ENCODE measurements at places on chromosomes 12 and 14.

DNA sequence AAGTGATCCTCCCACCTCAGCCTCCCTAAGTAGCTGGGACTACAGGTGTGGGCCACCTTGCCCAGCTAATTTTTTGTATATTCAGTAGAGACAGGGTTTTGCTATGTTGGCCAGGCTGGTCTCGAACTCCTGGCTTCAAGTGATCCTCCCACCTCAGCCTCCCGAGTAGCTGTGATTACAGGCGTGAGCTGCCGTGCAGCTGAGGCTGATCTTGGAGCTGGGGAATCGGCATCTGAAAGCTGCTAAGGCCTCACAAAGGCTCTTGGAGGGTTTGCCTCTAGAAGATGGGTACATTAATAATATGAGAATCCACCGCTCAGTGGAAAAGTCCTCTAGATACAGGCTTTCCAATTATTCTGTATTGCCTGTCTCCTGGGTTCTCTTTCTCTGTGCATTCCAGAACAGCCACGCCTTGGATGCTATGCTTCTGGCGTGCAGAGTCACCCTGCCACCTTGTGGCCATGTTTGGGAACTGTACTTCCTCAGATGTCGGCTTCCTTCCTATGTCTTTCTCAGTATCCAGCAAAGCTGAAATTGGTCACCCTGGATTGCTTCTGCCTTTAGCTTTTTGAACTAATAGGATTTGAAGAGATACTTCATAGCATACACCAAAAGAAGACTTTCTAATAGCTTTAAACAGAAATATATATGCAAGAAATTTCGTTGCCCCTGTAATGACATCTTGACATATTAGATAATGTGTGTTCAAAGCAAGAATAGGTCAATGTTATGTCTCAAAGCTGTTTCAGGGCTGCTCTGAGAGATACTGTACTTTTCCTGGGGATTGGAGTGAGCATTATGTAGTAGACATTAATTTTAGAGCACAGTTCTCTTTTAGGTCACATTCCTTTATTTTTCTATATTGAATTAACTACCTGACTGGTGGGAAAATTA, 75.4 kb downstream of the SNAPC1 start:
- DNase-seq = peak; percentile 82

DNA sequence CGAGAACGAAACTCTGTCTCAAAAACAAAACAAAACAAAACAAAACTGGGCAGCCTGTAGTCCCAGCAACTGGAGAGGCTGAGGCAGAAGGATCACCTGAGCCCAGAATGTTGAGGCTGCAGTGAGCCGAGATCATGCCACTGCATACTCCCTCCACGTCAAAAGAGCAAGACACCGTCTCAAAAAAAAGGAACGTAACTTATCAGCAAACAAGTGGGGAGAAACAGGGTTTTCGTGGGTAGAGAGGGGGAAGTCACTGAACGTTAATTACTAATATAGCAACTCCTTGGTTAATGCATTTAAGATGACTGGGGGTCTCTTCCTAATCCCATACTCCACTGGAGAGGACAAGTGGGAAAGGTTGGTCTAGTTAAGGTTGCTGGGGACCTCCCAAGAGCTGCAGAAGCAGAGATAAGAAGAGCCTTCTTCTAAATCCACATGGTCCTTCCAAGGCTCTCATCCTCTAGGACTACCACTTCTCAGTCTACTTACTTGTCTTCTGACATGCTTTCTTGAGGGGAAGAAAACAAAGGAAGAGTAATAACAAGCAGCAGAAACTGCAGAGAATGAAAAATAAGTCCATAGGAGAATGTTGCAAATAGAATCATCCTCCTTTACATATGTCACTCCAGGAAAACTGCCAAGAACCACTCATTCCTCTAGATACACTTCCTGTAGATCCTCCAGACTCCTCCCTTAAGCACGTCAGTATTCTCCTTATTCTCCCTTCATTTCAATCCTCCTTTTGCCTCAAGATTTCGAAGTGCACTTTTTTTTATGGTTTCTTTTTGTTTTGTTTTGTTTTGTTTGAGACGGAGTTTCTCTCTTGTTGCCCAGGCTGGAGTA, 5.8 kb downstream of the NUMB start:
- DNase-seq = no peak

- DNase-seq = no peak
Observed at GRCh38 chr14:93950948-93951634, 23.9 kb downstream of the FAM181A start.

DNA sequence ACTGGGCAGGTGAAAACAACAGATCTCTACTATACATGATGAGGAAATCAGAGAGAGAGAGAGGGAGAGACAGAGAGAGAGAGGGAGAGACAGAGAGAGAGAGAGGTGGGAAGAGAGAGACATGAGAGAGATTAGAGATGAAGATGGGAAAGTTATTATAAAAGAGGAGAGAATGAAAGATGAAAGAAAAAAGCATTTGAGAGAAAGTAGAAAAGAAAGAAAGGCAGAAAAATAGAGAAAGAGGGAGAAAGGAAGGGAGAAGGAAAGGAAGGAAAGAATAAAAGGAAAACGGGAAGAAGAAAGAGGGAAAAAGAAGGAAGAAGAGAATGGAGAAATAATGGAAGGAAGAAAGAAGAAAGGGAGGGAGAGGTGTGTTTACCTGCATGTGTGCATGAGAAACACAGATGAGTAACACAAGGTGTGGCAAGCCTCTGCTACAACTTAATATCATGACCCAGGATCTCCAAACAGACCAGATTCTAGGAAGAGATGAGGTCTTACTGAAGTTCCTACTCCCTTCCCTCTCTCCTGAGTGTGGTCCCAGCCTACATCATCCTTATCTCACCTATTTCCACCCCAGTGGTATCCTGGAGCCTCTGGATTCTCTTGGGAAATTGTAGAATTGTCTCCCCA, 176.3 kb downstream of the C12orf75 start:
- no peak for DNase-seq

GRCh38 chr12:107736914-107737313, 24.0 kb downstream of the PRDM4 start:
- no peak for DNase-seq

GRCh38 chr12:30026621-30027234, 243.0 kb upstream of the TMTC1 start:
- no peak for DNase-seq

DNA sequence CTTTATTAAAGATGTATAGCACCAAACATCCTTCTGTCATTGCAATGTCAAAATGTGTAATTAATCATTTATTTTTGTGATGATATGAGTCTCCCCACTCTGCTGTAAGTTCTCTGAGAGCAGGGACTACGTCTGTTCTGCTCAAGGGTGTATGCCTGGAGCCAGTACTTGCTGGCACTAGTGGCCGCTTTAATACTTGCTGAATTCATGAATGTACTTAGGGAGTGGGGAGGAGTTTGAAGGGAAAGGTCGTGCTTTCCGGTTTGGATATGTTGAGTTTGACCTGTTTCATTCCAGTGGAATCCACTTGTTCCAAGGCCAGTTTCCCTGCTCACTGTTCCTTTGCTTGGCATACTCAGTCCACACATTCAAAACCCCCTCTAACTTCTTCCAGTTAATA, 1.9 kb upstream of the DCAF5 start:
- DNase-seq = no peak

DNA sequence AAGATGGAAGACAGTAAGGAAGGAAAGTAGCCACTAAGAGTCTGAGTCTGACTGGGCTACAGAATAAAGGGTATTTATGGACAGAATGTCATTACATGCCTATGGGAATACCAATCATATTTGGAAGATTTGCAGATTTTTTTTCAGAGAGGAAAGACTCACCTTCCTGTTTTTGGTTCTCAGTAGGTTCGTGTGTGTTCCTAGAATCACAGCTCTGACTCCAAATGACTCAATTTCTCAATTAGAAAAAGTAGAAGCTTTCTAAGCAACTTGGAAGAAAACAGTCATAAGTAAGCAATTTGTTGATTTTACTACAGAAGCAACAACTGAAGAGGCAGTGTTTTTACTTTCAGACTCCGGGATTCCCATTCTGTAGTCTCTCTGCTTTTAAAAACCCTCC, 15.4 kb upstream of the PAPLN start:
- no peak for DNase-seq

- peak; percentile 74 for DNase-seq
Observed at GRCh38 chr12:4215229-4216186, 58.1 kb upstream of the CCND2 start.

DNA sequence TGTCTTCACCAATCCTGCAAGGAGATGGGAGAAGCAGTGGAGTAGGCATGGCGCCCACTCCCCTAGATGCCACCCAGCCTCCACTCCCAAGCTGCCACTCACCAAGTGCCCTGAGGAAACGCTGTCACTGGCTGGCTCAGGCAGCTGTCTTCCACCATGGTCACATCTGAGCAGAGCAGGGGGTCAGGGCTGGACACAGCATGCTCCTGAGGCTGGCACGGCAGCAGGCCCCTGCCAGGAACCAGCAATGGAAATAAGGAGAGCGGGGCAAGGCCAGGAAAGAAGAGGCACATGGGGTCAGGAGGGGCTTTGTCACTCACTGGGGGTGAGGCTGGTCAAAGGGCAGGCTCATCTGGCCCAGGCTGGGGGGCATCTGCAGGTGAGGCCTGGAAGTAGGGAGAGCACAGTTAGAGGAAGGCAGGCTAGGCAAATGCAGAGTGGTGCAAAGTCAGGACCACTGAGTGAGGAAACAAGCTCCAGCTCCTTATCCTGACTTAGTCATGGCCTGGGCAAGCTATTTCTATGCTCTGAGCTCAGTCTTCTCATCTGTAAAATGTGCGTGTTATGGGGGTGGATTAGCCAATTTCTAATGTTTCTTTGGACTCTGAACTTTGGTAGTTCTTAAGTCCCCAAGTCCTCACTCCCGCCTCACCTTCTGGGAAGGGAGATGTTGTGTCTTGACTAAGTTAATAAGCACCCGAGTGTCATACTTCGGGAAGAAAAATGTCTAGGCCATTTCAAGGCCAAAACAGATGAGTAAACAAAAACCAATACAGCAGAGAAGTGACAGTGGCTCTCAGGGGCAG, 8.0 kb downstream of the NAB2 start:
- DNase-seq = no peak

GRCh38 chr14:89378119-89378518, 38.9 kb downstream of the FOXN3 start:
- DNase-seq = no peak

GRCh38 chr14:106489112-106489881, 962.9 kb downstream of the TMEM121 start:
- no peak for DNase-seq

- peak; percentile 34 for DNase-seq
Observed at GRCh38 chr14:80387563-80387981, 176.3 kb upstream of the DIO2 start.

DNA sequence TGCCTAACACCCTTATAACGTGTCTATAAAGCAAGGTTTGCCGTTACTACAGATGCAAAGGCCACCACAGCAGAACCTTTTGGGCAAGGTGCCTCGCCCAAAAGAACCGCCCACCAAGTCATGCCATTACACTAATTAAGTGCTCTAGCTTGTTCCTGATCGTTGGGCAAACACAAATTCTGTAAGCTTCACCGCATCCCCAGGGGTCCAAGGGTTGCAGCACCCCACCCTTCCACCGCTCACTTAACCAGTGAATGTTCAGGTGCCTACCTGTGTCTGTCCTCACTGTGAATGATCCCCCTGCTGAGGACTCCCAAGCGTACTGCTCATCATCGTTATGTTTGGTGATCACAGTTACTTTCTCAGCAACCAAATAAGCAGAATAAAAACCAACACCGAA, 1.4 kb downstream of the HSP90AA1 start:
- no peak for DNase-seq

DNA sequence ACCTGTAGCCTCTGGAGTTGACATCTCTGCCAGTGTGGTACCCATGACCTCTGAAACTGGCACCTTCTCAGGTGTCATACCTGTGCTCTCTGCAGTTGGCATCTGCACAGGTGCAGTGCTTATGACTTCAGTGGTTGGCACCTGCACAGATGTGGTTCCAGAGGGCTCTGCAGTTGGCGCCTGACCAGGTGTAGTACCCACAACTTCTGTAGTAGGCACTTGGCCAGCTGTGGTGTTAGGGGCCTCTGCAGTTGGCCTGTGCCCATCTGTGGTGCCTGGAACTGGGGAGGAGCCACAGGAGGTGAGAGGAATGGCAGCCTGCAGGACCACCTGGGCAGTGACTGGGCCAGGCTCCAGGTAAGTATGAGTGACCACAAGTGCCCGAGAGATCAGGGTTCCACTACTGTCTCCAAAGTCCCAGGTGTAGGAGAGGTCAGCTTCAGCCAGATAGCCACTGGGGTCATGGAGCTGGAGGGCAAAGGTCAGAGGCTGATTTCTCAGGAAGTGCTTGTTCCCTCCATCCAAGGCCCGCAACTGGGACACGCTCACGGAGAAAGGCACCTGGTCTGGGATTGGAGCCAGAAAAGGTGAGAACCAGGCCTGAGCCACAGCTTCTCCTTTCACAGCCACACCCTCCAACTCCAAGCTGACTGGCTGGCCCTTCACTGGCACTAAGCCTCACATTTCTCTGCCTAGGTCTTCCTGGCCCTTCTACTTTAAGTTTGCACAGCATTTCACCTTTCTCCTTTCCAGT, 8.6 kb downstream of the PMEL start:
- DNase-seq = no peak

DNA sequence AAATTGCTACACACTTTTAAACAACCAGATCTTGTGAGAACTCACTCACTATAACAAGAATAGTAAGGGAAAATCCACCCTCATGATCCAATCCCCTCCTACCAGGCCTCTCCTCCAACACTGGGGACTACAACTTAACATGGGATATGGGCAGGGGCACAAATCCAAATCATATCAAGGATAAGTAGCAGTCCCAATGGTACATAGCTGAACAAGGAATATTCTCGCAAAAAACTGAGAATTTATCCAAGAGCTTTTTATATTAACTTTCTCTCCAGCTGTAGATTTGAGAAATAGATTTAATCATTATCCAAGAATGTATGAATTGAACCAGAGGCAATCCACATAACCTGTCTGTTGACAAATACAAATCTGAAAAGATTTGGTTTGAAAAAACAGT, 185.2 kb downstream of the TMTC3 start:
- DNase-seq = no peak

- no peak for DNase-seq
Observed at GRCh38 chr12:107325075-107325608, 231.8 kb upstream of the CRY1 start.

DNA sequence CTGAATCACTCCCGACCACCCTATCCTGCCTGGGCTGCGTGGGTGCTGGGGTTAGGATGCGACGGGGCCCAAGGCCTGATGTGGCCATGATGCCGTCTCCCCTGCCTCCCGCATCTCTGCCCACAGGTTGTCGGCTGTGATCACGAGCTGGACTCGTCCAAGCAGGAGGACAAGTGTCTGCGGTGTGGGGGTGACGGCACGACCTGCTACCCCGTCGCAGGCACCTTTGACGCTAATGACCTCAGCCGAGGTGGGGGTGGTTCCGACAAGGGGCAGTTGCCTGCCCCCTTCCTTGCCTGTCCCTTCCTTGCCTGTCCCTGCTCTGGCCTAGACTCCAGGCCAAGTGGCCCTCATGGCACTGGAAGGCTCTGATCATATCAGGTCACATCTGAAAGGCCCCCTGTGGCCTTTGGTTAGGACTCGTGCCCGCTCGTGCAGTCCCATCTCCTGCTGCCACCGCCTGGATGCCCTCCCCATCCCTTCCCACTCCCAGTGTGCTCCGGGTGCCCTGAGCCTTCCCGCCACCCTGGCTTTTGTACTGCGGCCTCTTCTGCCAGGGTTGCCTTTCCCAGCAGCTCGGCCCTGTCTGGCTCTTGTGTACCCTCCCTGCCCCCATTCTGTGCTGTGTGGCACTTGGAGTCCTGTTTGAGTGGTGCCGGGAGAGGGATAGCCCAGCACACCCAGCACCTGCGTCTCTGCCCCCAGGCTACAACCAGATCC, 13.6 kb downstream of the PAPLN start:
- DNase-seq = no peak

Measured in tibial artery (tissue), 4 donors.